SW480 (cell line): ENCODE measurements at places on chromosomes 7 and 10.

- DNase-seq = no peak
These were observed 435.6 kb upstream of the NPVF start for GRCh38 chr7:25663877-25664276.

- DNase-seq = no peak
These were observed 648.5 kb upstream of the NRP1 start for GRCh38 chr10:33982995-33983394.

- no peak for DNase-seq
These were observed 469.7 kb downstream of the PARD3 start for GRCh38 chr10:34345383-34345782.

- DNase-seq = no peak
These were observed 31.9 kb downstream of the DUSP5 start for GRCh38 chr10:110529596-110530011.

DNA sequence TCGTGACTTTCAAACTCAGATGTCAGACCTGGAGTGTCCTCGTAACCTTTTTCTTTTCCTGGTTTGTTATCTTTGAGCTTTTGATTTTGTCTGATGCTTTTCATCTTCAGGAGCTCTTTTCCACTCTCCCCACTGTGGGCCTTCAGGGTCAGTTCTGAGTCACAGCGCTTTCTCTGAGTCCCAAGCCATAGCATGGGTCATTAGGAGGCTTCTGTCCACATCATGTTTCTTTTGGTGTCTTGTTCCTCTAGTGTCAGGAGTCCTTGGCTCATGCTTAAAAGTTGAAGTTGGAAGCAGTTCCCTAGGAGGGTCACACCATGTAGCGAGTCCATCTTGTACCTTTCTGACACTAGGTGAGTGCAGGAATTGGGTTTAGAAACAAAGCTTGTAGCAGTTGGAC is 40.3 kb downstream of the DAGLB start:
- DNase-seq = no peak

- DNase-seq = no peak
These were observed 2.8 kb downstream of the TM9SF3 start for GRCh38 chr10:96584035-96584434.

- no peak for DNase-seq
These were observed 83.6 kb upstream of the TMEM106B start for GRCh38 chr7:12127455-12127854.

DNA sequence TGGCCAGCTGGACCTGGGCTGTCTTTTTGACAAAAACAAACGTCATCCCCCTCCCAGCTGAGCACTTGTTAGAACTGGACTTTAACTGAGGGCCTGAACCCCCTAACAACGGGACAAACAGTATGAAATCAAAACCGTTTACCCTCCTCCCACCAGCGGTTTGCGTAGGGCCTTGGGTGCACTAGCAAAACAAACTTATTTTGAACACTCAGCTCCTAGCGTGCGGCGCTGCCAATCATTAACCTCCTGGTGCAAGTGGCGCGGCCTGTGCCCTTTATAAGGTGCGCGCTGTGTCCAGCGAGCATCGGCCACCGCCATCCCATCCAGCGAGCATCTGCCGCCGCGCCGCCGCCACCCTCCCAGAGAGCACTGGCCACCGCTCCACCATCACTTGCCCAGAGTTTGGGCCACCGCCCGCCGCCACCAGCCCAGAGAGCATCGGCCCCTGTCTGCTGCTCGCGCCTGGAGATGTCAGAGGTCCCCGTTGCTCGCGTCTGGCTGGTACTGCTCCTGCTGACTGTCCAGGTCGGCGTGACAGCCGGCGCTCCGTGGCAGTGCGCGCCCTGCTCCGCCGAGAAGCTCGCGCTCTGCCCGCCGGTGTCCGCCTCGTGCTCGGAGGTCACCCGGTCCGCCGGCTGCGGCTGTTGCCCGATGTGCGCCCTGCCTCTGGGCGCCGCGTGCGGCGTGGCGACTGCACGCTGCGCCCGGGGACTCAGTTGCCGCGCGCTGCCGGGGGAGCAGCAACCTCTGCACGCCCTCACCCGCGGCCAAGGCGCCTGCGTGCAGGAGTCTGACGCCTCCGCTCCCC is at the start of gene IGFBP1:
TSS of gene IGFBP1 (plus strand) at position 304 of the 808 bp plus-strand sequence. CDS start at position 469, 165 bp downstream.
- DNase-seq = peak; percentile 47

GRCh38 chr10:82037076-82037475 is 162.1 kb downstream of the NRG3 start:
- DNase-seq = no peak

- no peak for DNase-seq
These were observed 9.6 kb upstream of the FRMPD2 start for GRCh38 chr10:48284002-48284546.

GRCh38 chr7:94605031-94605430 is 50.9 kb downstream of the SGCE start:
- DNase-seq = no peak

- DNase-seq = no peak
These were observed 286.7 kb downstream of the INHBA start for GRCh38 chr7:41416208-41416595.

DNA sequence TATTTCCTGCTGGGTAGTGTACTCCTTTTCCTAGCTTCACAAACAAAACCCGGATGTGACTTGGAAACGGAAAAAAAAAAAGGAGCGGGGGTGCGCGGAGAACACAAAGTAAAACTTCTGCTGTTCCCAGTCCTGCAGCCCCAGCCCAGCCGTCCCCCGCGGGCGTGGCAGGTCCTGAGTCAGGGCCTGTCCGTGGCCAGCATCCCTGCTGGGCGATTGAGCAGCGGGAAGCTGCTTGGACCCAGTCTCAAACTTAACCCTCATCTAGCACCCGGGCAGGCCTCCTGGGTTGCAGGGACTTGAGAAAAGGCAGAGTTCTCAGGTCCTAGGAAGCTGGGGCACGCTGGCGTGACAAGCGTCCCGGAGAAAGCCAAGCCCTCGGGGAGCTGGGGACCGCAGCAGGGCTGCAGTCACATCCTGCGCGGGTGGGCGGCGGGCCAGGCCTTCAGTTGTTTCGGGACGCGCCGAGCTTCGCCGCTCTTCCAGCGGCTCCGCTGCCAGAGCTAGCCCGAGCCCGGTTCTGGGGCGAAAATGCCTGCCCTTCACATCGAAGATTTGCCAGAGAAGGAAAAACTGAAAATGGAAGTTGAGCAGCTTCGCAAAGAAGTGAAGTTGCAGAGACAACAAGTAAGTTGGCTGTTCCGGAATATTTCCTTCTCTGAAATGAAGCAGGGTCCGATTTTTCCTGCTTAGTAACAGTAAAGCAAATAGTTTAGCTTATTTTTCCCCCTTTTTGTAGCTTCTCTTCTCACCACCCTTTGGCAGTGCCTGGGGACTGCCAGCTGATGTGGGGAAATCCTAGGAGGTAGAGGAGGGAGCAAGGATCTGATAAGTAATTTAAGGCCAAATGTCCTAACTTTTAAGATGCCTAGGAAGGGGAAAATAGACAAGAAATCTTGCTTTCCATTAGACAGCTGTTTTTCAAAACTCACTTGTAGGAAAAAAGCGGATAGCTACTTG is at the start of gene GNG11:
TSS of gene GNG11 (plus strand) at position 129 of the 960 bp plus-strand sequence. CDS start at position 532, 403 bp downstream.
- DNase-seq = peak; percentile 55

- DNase-seq = no peak
These were observed 488 bp downstream of the MTERF1 start for GRCh38 chr7:91880016-91880412.

DNA sequence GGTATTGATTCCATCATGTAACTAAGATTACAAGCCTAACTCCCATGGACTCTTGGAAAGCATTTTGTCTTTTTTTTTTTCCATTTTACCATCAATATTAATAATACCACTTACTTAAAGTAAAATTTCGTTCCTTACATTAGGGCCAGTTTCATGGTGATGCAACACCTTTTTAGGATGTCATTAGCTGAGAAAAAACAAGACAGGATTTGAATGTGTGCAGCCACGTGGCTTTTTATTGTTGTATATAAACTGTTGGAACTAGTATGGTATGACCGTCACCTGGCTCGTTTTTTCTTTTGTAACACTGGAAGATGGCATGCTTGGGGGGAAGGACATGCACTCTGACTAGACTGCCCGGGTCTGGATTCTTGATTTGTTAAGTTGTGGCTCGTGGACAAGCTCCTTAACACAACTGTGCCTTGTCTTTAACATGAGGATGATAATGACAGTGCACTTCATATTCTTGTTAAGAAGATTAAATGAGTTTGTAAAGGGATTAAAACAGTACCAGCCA is 42.1 kb downstream of the ARHGAP21 start:
- DNase-seq = peak; percentile 57

GRCh38 chr10:786633-787474 is 97.4 kb upstream of the DIP2C start:
- no peak for DNase-seq

DNA sequence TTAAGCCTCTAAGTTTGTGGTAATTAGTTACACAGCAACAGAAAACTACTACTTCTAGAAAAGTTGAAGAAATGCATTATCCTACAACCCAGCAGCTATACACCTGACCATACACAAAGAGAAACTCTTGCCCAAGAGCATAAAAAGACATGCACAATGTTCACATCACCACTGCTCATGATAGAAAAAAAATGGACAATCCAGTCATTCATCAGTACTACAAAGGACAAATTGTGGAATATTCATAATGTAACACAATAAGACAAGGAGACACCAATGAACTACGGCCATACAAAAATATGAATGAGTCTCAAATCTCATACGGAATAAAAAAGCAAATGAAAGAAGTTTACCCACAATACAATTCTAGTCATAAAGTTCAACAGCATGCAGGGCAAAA is 87.4 kb downstream of the ZFAND4 start:
- no peak for DNase-seq

GRCh38 chr7:3533040-3533439 is 232.0 kb downstream of the SDK1 start:
- no peak for DNase-seq
